ENCODE measurements at places on chromosomes 5 and 9.

- no peak for DNase-seq
Measured at GRCh38 chr9:138103111-138103848, 225.7 kb downstream of the CACNA1B start.

GRCh38 chr5:34685485-34686165, 29.5 kb downstream of the RAI14 start:
- DNase-seq: no peak

GRCh38 chr9:129686736-129687135, 21.3 kb downstream of the PRRX2 start:
- DNase-seq: no peak

GRCh38 chr5:138109463-138110265, 25.8 kb downstream of the WNT8A start:
- DNase-seq: no peak

DNA sequence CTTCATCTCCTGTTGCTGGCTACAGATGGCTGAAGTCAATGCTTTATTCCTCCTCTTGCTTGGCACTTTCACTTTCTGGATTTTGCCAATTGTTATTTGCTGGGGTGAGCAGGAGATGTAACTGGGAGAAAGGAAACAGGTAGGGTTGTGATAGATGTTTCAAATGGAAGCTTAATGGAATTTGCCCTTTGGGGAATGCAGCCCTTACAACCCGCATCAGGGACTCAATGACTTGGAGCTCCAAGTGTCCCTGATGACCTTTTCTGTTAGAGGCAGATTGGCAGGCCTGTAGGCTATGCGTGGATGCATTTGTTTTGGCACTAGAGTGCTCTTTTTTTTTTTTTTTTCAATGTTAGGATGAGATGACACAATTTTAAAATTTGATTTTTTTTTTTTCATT, 219.9 kb upstream of the GLRA1 start:
- no peak for DNase-seq

- no peak for DNase-seq
Measured at GRCh38 chr9:81499594-81499993, 189.8 kb downstream of the TLE1 start.

GRCh38 chr9:124506931-124507879, at the start of gene NR5A1:
TSS of gene NR5A1 (minus strand) at chr9:124507399. CDS start at chr9:124503395, 4,004 bp downstream.
- DNase-seq: no peak

DNA sequence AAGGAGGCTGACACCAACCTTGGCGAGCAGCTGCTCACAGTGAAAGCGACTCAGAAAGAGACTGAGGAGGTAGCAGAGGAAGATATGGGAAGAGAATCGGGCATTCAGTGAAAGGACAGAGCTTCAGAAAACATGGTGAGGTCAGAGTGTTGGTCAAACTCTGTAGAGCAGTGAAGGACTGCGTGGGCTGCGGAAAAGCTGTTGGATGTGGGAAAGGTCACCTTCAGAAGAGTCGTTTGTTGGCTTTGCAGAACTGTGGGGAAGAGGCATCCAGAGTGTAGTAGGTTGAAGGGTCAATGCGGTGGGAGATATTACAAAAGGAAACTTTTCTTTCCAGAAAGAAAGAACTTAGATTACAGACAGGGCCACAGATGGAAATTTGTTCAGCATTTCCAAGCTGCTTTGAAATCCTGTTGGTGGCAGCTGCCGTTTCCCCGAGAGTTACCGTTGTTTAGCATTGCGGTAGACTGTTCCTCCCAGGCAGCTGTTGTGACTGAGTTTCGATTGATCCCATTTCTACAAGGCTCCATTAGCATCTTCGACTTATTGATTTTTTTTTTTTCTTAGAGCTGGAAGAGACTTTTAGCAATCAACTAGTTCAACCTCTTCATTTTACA, 58.3 kb upstream of the AFAP1L1 start:
- no peak for DNase-seq

GRCh38 chr5:79173626-79174025, 62.0 kb downstream of the BHMT start:
- no peak for DNase-seq

DNA sequence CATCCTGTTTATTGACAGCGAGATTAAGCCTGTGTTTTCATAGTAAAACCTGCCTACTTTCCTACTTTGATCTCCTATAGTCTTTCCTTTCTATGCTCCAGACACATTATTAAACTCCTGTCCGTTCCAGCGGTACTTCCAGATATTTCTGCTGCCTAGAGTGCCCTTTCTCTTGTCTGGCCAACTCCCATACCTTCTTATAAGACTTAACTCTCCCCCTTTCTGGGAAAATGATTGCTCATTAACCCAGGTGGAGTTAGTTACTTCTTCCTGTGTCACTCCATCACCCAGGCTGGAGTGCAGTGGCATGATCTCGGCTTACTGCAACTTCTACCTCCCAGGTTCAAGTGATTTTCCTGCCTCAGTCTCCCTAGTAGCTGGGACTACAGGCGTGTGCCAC, 33.1 kb downstream of the KDM4C start:
- DNase-seq: no peak

DNA sequence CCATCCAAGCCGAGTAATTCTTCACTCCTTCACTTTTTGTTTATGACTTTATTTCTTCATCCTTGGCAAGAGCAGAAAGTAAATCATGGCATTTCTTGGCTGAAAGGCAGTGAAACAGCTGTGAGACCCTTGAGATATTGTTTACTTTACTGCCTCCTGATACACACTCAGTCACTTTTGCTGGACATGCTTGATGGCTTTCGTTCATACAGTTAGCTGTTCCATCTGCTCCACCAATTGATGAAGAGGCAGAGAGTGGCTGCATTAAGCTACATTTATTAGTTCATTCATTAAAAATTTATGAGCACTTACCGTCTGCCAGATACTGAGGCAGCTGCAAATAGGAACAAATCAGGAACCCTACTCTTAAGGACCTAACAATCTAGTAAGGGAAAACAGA, 184.4 kb upstream of the OR13F1 start:
- no peak for DNase-seq
